ENCODE measurements at places on chromosomes 4 and X. TPM values are rescaled to one million over a fixed set of nuclear protein-coding genes. Genes with fewer than 3 reads are reported as not detected.

Gene AFF2
- total RNA-seq = 0.69 TPM

Gene AMTN
- total RNA-seq = not detected

- no peaks in the 10 kb centered on the region for H3K36me3 ChIP-seq
- no peak overlapping the region for H3K27ac ChIP-seq
- DNase-seq = no peak
- no peaks in the 10 kb centered on the region for H3K27me3 ChIP-seq
- H3K4me1 ChIP-seq = no peaks in the 10 kb centered on the region
- H3K4me3 ChIP-seq = no peak overlapping the region
Observed at GRCh38 chr4:186486172-186486571, 69.2 kb downstream of the MTNR1A start.

DNA sequence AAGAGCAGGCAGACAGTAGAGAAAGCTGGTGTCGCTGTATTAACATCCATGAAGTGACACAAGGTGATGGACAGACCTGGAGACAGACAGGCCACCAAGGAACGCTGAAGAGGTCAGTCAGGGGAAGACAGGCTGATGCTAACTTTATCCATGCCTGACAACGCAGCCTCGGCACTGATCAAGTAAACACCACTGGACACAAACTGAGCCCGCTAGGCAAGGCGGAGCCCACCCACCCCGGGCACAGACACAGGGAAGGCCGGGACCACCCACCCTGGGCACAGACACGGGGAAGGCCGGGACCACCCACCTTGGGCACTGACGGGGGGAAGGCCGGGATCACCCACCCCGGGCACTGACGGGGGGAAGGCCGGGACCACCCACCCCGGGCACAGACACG lies 18.8 kb downstream of the PPP2R3B start:
- H3K27me3 ChIP-seq = peaks cover 15% of the 10 kb centered on the region
- DNase-seq = no peak
- H3K27ac ChIP-seq = no peak overlapping the region
- H3K36me3 ChIP-seq = peaks cover 11% of the 10 kb centered on the region

- no peak for DNase-seq
- no peaks in the 10 kb centered on the region for H3K27me3 ChIP-seq
- H3K4me1 ChIP-seq = no peaks in the 10 kb centered on the region
- no peaks in the 10 kb centered on the region for H3K36me3 ChIP-seq
- no peak overlapping the region for H3K4me3 ChIP-seq
Observed at GRCh38 chrX:151754641-151755215, 20.2 kb downstream of the CNGA2 start.

Gene FMR1NB
- not detected for total RNA-seq

- H3K4me3 ChIP-seq = no peak overlapping the region
- DNase-seq = no peak
- no peak overlapping the region for H3K27ac ChIP-seq
- no peaks in the 10 kb centered on the region for H3K27me3 ChIP-seq
- H3K36me3 ChIP-seq = no peaks in the 10 kb centered on the region
Observed at GRCh38 chrX:8138252-8138651, 32.8 kb downstream of the VCX2 start.

DNA sequence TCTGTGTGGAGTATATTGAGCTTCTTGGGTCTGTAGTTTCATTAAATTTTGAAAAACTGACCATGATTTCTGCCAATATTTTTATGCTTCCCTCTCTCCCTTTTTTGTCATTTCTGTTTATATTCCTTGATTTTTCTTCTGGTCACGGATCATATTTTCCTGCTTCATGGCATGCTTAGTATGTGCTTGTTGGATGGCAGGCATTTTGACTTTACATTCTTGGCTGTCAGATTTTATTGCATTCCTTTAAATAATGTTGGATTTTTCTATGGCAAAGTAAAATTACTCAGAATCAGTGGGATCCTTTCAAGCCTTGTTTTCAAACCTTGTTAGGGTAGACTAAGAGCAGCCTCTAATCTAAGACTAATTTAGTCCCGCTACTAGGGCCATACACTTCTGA lies 531.8 kb downstream of the IL15 start:
- H3K4me3 ChIP-seq = no peak overlapping the region
- H3K27ac ChIP-seq = no peak overlapping the region
- peaks cover 1% of the 10 kb centered on the region for H3K4me1 ChIP-seq

All from activated CD4-positive, alpha-beta T cell treated with anti-CD3 and anti-CD28 coated beads, Interleukin-2, amount 10 ng/mL, durations not matched to agents 7 days and 5 days (primary cell).